Hematopoietic multipotent progenitor cell treated with erythropoietin and hydrocortisone succinate and interleukin-3 and kit ligand, for 8 days (in vitro differentiated cells): ENCODE measurements at places on chromosomes 12 and 14.

GRCh38 chr12:66813137-66813892, 134.4 kb upstream of the GRIP1 start:
- DNase-seq = no peak

DNA sequence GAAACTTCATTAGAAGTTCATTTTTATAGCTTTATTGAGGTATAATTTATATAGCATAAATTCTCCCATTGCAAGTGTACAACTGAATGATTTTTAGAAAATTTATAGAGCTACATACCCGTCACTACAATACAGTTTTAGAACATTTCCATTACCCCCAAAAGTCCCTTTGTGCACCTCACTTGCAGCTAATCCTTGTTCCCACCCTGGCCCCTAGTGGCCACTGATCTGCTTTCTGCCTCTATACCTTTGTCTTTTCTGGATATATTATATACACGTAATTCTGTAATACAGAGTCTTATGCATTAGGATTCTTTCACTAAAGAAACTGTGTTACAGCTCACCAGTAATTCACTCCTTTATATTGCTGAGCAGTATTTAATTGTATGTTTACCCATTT, 145.1 kb upstream of the DIO2 start:
- no peak for DNase-seq

- no peak for DNase-seq
These were observed 115.7 kb downstream of the PTPRQ start for GRCh38 chr12:80559766-80560165.

GRCh38 chr14:43778570-43778936, 728.5 kb downstream of the FSCB start:
- DNase-seq = no peak

DNA sequence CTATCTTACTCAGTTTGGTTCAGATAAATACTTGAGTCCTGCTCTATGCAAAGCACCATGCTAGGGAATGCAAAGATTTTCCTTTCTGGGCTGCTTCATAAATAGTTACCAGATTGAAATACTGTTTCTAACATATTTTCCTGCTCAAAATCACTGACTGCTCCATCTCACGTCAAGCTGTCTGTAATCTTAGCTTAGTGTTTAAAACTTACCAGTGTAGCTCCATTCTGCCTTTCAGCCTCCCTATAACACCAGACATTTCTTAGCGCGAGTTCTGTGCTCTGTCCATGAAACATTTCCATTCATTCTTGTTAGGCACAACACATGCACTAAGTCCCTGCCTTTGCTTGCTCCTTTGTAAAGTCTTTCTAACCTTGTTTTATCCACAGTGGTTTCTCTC, 129.4 kb downstream of the NPAS3 start:
- DNase-seq = no peak

DNA sequence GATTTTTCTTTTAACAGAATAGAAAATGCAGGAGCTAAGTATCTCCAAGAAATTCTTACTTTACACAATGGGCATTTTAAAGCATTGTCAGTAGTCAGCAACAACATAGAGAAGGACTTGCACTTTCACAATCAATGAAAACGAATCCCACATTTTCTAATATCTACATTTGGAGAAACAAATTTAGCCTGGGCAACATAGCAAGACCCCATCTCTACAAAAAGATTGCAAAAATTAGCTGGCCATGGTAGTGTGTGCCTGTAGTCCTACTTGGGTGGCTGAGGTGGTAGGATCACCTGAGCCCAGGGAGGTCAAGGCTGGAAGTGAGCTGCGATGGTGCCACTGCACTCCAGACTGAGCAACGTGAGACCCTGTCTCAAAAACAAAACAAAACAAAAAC, 30.6 kb upstream of the C2CD5 start:
- no peak for DNase-seq
